ENCODE measurements at places on chromosomes 2 and 18.

DNA sequence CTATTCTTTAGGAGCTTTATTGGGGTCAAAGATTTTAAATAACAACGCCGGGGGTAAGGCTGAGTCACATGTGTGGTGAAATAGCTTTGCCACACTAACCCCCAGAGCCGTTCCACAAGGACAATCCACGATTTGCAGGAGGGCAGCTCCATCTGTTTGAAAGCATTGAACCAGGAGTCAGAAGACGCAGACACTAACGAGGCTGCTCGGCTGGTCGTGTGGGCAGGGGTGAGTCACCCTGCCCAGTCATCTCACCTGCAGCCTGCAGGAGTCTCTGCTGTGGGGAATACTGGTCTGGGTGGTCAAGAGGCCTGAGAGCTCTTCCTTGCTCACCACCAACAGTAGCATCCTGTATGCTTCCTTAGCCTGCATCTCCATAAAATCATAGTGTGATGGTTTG lies 149.2 kb upstream of the NCK2 start:
- DNase-seq: no peak

- no peak for DNase-seq
Observed at GRCh38 chr2:148812306-148812705, 62.7 kb upstream of the KIF5C start.

- DNase-seq: no peak
Observed at GRCh38 chr18:68482815-68483214, 232.1 kb downstream of the TMX3 start.

- DNase-seq: no peak
Observed at GRCh38 chr2:215966274-215966673, 47.1 kb downstream of the MREG start.

DNA sequence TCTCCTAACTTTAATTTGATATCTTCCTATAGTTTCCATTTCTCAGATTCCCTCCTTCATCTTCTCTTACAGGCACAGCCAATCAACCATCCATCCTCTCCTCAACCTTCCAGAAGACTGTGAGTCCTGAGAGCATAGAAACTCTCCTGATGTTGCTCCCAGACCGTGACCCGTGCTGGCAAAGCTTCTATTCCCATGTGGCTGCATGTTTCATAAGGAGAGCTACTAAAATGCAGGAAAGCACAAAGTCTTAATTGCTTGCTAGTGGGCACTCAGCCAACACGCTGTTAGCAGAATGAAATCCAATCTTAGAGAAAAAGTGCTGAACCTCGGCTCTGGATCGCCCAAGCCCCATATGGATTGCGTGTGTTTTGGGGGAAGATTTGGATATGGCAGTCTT lies 1244.7 kb upstream of the ZEB2 start:
- DNase-seq: no peak

DNA sequence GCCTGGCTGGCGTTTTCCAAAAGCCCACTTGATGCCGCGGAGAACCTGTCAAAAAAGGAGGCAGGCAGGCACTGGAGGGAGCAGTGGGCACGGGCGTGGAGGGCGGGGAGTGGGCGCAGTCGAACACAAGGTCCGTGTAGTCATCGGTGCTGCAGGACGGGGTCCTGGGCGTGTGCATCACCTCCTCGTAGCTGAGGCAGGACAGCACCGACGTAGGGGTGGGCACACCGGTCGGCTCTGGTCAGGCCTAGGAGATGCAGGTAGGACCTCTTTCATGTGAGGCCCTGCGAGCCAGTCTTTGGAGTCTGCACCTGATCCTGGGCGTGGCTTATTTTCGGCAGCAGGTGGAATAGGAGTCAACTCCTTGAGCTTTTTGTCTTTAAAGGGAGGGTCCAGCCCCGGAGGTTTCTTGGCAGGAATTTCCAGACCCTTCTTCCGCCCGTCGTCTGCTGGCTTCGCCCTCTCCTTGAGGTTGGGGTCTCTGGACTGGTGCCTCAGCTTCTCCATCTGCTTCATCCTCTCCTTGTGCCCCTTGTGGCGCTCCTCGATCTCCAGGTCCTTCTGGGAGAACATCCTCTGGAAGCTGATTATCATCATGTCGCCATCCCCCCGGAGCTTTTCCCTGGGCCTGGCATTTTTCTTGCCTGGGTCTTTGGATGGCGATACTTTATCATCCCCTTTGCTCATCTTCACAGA lies 892.5 kb upstream of the LRRTM1 start:
- no peak for DNase-seq

GRCh38 chr2:129827311-129828090 lies 152.0 kb upstream of the RAB6C start:
- DNase-seq: no peak

GRCh38 chr18:27604583-27604982 lies 419.5 kb upstream of the CHST9 start:
- DNase-seq: no peak

GRCh38 chr2:239811111-239811781 lies 213.9 kb downstream of the NDUFA10 start:
- DNase-seq: no peak

DNA sequence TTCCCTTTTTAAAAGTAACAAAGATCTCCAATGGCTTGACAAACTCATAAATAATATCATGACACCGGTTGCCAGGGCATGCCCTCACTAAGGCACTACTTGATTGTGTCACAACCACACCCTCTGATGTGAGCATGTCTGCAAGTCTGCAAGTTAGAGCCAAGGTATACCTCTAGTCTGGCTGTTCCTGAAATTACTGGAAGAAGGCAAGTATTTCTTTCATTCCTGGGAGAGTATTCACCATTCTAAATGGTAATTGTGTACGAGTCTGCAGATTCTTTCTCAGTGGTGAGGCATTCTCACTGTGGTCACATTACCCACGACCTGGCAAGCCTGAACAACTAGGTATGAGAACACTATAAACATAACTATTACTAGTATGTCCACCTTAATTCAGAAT lies 25.7 kb upstream of the RNU4ATAC start:
- no peak for DNase-seq

DNA sequence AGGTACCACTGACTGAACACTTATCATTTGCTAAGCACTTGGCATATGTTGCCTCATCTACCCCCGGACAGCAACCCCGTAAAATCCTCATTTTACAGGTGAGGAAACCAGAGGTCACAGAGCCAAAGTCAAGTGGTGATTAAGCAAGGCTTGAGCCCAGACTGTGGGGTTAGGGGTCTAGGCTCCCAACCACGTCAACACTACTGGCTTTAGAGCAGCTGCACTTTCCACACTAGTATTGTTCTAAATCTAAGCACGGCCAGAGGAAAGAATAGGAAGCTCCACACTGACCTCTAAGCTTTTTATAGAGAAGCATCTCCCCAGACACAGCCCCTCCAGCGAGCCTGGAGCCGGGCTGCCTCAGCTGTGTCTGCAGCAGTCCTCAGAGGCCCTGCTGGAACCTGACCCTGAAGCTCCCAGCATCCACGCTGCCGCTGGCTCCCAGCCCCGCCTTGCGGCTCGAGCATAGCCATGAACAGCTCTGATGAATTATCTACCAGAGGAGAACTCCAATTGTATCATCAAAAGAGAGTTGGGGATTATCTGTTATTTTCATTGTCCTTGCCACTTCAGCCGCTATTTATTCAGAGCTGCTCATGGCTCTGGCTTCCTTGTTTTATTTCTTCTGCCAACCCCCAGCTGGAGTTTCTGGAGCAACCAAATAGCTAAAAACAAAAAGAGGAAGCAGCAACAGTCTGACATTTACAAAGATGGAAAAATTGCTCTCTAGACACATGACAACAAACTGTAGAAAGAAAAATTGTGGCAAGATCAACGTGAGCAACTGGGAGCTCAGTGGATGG lies 62.2 kb upstream of the RTN4 start:
- no peak for DNase-seq

- no peak for DNase-seq
Observed at GRCh38 chr18:28331551-28331950, 154.6 kb upstream of the CDH2 start.

DNA sequence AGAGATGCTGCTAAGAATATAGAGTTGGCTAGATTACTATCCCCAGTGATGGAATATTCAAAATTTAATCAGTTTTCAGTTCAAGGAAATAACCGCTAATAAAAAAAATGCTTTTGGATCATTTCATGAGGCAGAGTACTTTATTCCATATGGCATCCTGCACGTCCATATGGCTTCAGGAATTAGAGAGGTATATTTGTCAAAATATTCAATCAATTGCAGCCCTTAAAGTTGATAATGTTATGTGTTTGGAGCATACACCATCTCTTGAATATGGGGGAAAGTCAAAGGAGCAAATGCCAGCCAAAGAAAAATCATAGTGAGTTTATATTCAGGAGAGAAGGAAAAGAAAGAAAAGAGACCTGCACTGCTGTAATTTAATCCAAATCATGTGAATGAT lies 266.4 kb downstream of the TMEM182 start:
- DNase-seq: no peak
